Mesenteric fat pad (tissue), 1 donor: ENCODE measurements at places on chromosomes 7 and 10. TPM values are rescaled to one million over a fixed set of nuclear protein-coding genes. Genes with fewer than 3 reads are reported as not detected.

DNA sequence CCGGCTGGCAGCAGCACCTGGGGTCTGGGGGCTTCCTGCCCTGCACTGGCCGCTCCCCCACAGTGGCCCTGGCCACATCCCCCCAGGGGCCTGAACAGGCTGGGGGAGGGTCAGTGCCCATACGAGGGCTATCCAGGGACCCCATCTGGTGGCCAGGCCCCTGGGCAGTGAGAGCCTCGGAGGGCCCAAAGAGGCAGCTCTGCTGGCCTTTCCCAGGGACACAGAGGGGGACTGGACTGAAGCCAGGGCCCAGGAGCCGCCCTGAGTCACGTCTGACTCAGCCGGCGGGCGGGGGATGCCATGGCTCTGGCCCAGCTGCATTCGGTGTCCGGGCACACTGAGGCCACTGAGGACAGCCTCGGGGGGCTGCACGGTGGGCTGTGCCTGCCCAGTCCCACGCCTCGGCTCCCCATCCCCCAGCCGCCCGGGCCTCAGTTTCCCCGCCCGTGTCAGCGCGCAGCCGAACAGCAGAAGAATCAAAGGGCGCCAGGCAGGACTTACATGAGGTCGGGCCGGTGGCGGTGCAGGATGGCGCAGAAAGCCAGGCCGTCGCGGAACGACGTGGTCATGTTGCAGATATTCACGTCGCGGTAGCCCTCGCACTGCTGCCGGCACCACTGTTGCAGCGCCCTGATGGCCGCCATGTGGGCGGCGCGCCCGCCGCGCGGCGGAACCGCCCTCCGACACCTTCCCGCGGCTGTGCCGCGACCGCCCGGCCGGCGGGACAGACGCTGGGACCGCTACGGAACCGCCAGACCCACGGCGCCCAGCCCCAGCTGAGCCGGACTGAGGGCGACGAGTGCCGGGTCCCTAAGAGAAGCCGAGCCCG is at the start of gene MICALL2:
TSS of gene MICALL2 (minus strand) at position 788 of the 829 bp plus-strand sequence. CDS start at position 644, 144 bp downstream.
- peak; percentile 95 for DNase-seq

DNA sequence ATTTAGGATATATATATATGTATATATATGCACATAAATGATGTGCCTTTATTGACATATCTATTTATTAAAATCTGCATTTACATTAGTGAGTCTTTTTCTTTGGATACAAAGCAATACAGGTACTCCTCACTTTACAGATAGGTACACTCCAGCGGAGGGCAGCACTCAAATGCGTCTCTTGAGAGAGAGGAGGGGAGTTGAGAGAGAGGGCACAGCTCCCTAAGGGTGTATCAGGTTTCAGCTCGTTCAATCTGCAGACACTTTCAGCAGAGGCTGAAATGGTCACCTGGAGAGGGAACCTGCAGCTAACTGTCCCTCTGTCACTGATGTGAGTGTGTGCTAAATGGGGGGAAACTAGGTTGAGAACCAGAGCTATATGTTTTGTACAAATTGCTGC is 21.5 kb downstream of the C10orf53 start:
- DNase-seq = no peak

DNA sequence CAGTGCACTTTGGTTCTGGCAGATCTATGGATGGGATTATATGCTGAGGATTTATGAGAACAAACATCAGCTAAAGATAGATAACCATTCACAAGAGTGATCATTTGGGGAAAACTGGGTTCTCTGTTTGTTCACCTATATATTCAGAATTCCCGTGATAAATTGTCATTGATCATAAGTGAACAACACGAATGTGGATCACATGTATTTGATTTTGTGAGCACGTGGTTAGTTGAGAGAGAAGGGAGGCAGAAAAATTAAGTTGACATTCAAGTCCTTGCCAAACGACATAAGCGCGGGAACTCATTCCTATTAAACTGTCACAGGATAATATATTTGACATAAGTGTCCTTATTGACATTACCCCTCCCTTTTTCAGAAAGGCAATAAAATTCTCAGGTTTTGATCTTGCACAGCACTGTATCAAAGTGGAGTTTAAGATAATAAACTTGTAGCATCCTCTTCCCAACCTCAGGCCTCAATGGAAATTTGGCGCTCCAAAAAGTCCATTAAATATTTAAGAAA is 64.9 kb upstream of the MYO3A start:
- DNase-seq = no peak

DNA sequence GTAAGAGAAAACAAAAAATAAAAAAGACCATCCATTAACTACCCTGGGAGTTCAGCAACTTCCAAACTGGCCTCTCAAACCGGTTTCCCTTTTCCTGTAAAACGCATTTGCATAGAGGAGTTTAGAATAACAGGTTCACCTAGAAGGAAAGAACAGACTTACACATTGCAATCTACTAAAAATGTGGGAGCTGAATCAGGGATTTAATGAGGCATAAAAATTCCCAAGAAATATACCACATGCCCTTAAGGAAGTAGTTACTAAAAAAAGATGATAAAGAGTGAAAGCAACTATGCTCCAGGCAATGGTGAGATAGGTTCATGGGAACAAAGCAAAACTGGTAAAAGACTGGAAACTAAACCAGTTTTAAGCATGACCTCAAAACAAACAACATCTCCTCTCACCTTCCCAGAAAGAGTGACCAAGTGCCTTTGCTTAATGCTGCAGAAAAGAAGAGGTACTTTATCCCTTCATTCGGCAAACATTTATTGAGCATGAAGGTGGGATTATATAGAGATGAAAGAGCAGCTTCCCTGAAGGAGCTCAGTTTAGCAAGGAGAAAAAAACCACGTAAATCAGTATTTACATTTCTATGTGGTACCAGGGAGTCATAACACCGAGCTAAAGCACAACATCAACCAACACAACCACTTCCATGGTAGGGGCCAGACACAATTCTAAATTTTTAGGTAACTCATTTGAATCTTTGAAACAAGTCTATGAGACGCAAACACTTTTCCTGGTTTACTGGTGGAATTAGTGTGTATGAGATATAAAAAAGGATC is 152.8 kb downstream of the SGMS1 start:
- no peak for DNase-seq

DNA sequence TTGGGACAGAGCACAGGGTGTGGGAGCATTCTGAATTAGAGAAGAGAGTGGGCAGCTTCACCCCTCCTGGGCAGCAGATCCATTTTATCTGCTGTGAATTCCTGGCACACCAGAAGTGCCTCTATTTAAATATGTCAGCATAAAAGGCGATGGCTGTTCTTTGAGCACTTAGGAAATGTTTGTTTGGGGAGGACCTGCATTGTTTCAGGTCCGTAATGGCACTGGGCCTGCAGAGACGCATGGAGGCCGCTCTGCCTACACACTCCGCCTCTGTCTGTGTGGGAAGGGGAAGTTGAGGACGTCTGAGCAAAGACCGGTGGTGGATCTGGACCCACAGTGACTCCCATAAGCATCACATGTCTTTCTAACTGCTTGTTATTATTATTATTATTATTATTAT is 253.2 kb downstream of the CAMK1D start:
- DNase-seq = no peak

DNA sequence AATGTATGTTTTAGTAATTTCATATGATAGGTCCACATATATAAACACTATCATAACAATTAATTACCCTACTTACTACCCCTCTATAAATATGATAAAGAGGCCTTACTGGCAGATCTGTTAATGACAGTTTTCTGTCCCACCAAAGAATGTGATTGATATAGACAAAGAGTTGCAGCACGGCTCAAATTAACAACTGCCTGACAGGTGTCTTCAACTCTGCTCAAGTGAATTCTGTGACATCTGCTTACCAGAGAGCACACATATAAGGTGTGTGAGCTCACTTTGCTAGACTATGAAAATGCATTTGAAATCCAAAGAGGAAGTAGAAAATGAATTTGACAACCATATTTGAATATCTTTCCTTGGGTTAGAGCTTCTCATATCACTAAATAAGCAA is 36.6 kb downstream of the CACNA2D1 start:
- DNase-seq = no peak

- DNase-seq = peak; percentile 49
Observed at GRCh38 chr10:79028056-79028430, 40.7 kb upstream of the ZMIZ1 start.

RINT1 gene
- 17.7 TPM for total RNA-seq
